Stimulated activated CD4-positive, alpha-beta T cell treated with anti-CD3 and anti-CD28 coated beads, Interleukin-4, amount 100 ng/mL, for 24 hours (primary cell): ENCODE measurements at places on chromosomes 6 and 20.

DNA sequence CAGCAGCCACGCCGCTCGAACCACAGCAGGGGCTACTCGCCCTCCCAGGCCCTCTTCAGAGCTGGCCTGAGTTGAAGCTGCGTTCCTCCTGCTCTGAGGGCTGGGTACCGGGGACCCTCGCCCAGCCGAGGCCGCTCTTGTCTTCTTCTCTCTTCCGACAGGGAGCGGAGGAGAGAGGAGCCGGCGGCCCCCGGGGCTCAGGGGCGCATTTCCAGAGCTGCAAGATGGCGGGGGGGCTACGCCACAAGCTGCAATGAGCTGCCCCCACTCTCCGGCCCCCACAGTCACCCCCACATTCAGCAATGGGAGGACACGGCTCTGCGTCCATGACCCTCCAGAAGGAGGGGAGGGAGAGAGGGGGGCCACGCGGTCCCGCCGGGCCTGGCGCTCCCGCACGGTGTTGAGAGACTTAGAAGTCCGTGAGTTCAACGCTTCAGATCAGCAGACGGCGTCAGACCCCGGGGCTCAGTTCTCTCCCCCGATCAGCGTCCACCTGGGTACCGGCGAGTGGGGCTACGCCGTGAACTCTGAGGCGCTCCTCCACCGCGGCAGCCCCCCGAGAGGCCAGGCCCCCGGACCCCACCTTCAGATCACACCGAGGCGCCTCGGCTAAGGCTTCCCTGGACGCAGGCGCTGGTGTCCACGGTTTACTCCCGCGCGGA, 31.6 kb downstream of the SLC2A4RG start:
- no peak for DNase-seq

DNA sequence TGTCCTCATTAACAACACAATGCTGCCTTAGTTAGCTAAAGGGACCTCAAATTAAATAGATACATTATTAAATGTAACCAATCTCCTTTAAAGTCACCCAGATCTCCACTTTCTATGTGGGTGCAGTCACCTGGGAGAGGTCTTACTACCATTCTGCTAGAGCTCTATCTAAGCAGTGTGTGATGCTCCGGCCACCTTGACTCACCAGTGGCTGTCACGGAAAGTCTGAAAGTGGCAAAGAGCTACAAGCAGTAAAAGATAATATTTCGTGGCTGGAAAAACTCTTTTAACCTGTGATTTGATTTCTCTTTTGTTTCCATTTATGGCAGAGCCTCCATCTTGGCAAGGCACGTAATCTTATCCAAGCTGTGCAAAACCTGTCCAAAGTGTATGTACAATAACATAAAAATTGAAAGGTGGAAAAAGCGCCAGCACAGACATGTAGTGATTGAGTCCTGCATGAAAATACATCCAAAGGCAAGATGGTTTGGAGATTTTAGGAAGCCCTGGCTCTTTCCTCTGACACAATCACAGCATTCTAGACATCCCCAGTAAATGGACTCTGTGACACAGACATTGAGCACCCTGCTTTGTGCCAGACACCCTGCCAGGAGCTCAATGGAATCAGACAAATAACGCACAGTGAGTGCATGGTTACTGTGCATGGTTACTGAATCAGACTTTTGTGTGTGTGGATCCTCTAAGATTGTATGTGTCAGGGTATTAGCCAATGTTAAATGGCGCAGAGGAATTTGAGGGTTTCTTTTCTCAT, 116.6 kb downstream of the ADAT2 start:
- DNase-seq, result no peak

GRCh38 chr6:45614488-45615285, 237.0 kb upstream of the SUPT3H start:
- no peak for DNase-seq

- no peak for DNase-seq
These were observed 159.4 kb upstream of the TAB2 start for GRCh38 chr6:149158076-149158475.

DNA sequence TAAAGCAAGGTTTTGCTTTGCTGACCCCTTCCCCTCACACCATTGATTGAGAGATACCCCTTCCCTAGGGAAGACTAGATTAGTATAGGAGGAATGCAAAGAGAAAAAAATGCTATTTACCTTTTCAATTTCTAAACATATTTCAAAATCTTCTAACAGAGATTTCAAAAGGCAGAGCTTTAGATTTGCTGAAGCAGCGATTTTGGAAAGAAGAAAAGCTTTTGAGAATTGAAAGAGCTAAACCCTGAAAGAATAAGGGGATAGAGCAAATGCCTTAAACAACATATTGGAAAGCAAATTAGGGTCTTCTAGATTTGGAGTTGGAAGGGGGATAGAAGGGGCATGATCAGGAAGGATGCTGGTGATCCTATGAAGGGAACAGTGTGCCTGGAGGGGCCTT, 46.5 kb upstream of the KLHL31 start:
- no peak for DNase-seq

DNA sequence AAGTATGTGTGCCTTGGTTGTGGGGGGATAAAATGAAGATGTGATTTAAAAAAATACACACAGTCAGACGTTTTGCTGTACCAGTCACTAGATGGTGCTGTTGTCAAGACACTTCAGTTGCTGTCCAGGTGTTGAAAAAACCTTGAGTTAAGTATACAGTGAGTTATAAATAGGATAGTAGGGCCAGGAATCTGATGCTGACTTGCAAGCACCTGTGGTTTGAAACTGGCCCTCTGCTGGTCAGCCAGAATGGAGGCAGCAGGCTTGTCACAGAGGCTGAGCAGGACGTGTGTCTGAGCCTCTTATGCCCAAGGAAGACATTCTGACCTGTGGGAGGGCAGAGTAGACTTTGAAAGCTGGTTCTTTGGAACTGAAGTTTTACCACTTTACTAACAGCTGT, 27.8 kb downstream of the RNF8 start:
- peak; percentile 26 for DNase-seq

DNA sequence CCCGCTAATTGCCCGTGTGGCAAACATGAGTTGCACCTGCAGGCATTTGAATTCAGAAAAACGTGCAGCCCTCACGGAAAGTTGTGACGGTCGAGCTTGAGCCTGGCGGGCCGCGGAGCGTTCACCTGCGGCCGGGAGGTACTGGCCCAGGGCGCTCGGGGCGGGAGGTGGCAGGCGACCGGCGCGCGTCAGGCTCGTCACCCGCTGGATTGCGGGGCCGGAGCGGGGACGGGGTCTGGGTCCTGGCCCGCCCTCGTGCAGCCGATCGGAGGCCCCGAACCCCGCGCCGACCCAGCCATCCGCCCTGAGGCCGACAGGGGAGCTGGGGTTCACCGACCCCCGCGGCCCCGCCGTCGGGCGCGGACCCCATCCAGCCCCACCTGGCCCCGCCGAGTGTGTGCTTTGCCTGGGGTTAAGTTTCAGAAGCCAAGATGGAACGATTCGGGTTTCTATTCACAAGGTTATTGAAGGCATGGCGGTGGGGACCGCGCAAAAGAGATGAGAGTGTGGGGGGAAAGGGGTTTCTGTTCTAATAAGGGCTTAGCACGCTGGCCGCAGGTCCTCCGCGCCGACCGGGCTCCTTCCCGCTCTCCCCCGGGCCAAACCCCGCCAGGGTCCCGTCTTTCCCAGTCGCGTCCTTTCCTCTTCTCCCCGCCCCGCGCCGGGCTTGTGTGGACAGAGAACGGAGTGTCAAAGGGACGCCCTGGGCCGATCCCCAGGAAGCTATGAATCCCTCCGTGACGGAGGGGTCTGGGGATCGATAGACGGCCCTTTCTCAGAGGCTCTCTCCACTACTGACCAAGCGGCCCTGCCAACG, 1.6 kb upstream of the HEY2 start:
- DNase-seq, result peak; percentile 12

DNA sequence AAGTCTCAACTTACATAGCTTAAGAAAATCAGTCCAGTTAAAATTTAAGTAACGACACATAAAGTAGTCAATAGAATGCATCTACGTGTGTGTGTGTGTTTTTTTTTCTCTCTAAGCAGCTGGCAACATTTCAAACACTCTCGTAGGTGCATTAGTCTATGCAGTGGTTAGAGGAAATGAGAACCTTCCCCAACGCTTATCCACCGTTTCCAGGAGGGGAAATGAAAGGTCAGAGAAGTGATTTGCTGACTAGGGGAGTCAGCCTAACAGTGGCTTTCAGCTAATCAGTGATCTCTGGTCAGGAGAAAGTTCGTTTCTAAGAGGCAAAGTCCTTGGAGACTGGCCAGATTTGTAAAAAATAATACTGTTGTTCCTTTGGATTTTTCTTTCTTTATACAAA, 806.6 kb downstream of the C6orf118 start:
- no peak for DNase-seq

DNA sequence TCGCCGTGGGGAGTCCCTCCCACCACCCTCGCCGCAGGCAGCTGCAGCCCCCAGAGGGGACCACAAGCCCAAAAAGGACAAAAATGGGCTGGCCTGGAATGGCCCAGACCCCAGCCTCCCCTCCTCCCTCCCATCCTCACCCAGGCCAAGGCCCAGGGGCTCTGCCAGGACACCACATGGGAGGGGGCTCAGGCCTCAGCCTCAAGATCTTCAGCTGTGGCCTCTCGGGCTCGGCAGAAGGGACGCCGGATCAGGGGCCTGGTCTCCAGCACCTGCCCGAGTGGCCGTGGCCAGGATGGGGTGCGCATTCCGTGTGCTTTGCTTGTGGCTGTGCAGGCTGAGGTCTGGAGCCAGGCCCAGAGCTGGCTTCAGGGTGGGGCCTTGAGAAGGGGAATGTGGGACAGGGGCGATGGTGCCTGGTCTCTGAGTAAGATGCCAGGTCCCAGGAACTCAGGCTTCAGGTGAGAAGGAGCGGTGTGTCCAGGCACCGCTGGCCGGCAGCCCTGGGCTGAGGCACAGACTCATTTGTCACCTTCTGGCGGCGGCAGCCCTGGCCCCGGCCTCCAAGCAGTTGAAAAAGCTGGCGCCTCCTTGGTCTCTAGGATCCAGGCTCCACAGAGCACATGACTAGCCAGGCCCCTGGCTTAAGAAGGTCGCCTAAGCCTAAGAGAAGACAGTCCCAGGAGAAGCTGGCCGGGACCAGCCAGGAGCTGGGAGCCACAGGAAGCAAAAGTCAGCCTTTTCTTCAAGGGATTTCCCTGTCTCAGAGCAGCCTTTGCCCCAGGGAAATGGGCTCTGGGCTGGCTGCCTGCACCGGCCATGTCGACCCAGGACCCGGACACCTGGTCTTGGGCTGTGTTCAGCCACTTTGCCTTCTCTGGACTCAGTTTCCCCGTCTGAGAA, 35.2 kb upstream of the MRGBP start:
- DNase-seq, result no peak

DNA sequence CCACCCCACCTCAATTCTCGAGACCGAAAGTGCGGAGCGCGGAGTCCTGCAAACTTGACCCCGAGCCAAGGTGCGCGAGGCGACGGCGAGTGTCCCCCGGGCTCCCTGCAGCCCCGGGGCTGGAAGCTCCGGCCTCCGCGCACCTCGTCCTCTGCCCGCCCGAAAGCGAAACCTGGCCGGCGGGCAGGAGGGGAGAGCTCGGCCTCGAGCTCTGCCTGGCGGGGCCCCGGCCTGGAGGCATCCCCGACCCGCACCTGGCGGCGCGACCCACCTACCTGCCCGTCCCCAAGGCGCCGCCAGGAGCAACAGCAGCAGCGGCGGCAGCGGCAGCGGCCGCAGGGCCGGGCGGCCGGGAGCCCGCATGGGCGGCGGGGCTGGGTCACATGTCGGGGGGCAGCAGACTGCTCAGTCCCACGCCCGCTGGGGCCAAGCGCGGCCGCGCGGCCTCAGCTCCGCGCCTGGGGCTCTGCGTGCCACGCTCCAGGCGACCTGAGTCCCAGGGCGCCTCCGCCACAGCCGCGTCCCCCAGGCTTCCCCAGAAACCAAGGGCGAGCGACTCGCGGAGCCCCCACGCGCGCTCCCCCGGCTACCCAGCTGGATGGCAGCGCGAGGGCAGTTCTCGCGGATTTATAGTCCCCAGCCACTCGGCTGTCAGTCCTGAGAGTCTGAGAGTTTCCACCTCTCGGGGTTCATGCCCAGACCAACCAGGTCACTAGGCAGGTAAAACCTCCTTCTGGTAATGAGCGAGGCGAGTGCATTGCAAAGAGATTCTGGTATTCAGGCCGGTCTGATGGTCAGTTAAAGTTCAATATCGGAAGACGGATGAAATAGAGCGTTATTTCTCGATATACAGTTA, at the start of gene IL20RA:
TSS of gene IL20RA (minus strand) at position 600 of the 856 bp plus-strand sequence. CDS start at position 363, 237 bp downstream.
- no peak for DNase-seq

DNA sequence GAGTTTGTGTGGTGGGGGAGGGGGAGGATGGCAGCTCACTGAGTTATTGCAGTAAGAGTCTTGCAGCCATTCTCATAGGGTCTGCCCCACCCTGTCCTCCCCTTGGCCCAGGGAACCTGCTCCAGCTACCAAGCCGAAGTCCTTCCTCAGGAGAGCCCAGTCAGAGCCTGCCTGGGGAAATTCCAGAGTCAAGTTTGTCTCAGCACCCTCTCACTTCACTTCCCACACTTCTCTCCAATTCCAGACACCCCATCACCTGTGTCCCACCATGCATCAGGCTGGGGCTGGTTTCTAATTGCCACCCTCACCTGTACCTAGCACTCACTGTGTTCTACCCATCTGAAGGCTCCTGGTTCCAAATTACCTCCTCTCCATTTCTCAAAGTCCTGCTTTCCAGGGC, 10.3 kb upstream of the SLC22A16 start:
- no peak for DNase-seq

- no peak for DNase-seq
These were observed 39.7 kb downstream of the TMEM181 start for GRCh38 chr6:158599635-158600034.

DNA sequence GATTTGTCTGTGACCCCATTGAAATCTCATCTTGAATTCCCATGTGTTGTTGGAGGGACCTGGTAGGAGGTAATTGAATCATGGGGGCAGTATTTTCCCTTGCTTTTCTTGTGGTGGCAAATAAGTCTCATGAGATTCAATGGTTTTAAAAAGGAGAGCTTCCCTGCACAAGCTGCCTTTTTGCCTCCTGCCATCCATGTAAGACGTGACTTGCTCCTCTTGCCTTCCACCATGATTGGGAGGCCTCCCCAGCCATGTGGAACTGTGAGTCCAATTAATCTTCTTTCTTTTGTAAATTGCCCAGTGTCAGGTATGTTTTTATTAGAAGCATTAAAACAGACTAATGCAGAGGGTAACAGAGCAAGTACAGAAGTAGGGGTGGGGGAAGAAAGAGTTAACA, 1097.0 kb upstream of the ADGRB3 start:
- no peak for DNase-seq
